ENCODE measurements at places on chromosomes 2 and 18.

GRCh38 chr18:26004832-26005231 lies 85.6 kb downstream of the SS18 start:
- no peak for DNase-seq

GRCh38 chr2:188931361-188931760 lies 42.8 kb upstream of the COL3A1 start:
- DNase-seq: no peak

GRCh38 chr2:5374762-5375161 lies 317.4 kb upstream of the SOX11 start:
- no peak for DNase-seq

DNA sequence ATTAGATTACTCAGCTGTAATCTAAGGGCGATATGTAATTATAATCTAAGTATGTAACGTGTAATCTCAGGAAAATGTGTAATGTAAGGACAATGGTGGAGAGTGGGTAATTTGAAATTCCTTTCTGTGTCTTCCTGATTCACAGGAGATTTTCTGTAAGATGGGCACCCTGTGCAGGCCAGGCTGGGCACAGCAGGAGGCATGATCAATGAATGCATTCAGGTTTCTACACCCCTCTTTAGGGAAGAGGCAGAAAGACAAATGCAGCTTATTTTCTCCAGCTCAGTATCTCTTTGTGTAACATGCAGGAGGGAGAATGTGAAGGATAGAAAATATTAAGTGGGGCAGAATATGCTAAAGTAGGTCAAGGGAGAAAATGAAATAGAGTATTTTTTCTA lies 320.1 kb downstream of the PIK3C3 start:
- DNase-seq: no peak

- no peak for DNase-seq
Observed at GRCh38 chr18:41999751-42000150, 44.7 kb downstream of the PIK3C3 start.

GRCh38 chr2:72991980-72992733 lies 74.8 kb downstream of the EMX1 start:
- DNase-seq: peak; percentile 17

GRCh38 chr2:100077456-100077855 lies 64.9 kb downstream of the AFF3 start:
- no peak for DNase-seq

- no peak for DNase-seq
Observed at GRCh38 chr2:131067465-131068125, 25.7 kb downstream of the FAM168B start.

- DNase-seq: no peak
Observed at GRCh38 chr2:233280114-233280693, 27.4 kb upstream of the SAG start.

DNA sequence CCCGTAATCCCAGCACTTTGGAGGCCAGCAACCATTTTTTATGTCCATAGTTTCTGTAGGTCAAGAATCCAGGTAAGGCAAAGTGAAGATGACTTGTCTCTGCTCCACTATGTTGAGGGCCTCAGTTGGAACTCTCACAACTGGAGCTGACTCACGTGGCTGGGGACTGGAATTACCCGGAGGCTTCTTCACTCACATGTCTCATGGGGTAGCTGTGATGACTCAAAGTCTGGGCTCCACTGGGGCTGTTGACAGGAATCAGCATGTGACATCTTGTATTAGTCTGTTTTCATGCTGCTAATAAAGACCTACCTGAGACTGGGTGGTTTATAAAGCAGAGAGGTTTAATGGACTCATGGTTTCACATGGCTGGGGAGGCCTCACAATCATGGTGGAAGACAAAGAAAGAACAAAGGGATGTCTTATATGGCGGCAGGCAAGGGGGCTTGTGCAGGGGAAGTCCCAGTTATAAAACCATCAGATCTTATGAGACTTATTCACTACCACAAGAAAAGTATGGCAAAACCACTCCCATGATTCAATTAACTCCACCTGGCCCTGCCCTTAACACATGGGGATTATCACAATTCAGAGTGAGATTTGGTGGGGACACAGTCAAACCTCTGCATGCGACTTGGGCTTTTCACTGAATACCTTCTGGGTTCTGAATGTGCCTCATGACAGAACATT lies 7.8 kb upstream of the PPP1R1C start:
- no peak for DNase-seq

DNA sequence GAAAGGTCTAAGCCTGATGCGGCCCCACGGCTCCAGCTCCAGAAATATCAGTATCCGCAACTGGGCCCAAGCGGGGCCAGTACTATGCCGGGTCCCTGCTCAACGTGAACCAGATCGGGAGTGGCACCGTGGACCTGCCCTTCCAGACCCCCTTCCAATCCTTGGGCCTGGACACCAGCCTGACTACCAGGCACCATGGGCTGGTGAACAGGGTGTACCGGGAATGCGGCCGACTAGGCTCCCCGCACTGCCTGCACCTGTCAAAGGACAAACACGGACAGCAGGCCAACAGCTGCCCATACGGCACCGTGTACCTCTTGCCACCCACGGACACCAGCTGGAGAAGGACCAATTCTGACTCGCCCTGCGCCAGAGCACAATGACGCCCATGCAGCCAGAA lies 1196.9 kb upstream of the CHAC2 start:
- DNase-seq: no peak

GRCh38 chr2:20638646-20639430 lies 12.1 kb downstream of the HS1BP3 start:
- no peak for DNase-seq

GRCh38 chr18:21759836-21760235 lies 19.2 kb downstream of the MIB1 start:
- no peak for DNase-seq

DNA sequence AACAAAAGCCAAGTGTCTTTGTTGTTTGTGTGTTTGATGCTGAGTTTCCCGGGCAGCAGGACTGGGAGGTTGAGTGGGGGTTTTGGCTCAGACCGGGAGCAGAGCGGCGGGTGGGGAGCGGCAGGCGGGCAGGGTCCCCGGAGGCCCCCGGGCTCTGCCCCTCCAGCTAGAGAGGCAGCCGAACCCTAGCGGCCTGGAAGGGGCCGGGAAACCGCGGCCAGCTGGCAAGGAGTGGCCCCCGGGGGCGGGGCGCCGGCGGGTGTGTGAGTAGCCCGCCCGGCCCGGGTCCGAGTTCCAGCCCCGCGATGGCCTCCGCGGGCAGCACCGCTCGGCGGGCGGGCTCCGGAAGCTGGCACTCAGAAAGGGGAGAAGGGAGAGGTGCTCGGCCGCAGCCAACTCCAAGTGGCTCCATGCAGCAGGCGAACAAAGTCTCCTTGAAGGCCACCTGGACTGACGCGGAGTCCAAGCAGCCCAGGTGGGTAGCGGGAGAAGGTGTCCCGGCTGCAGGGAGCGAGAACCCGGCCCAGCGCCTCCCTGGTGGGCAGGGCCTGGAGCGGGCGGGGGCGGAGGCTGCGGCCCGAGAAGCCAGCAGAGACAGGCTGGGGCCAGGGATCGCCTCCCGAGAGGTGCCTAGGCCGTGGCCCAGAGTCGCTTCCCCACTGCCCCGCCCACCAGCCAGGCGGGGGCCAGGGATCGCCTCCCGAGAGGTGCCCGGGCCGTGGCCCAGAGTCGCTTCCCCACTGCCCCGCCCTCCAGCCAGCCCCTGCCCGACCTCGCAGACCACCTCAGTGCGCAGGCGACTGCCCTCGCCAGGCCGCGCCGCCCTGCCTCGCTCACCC lies at the start of gene ANKRD53:
Gene ANKRD53, plus strand, starts transcription at position 290 of the 839 bp plus-strand sequence. Its CDS starts 16 bp downstream, at position 306.
- DNase-seq: peak; percentile 84

GRCh38 chr2:22843919-22844537 lies 541.0 kb upstream of the KLHL29 start:
- DNase-seq: no peak

DNA sequence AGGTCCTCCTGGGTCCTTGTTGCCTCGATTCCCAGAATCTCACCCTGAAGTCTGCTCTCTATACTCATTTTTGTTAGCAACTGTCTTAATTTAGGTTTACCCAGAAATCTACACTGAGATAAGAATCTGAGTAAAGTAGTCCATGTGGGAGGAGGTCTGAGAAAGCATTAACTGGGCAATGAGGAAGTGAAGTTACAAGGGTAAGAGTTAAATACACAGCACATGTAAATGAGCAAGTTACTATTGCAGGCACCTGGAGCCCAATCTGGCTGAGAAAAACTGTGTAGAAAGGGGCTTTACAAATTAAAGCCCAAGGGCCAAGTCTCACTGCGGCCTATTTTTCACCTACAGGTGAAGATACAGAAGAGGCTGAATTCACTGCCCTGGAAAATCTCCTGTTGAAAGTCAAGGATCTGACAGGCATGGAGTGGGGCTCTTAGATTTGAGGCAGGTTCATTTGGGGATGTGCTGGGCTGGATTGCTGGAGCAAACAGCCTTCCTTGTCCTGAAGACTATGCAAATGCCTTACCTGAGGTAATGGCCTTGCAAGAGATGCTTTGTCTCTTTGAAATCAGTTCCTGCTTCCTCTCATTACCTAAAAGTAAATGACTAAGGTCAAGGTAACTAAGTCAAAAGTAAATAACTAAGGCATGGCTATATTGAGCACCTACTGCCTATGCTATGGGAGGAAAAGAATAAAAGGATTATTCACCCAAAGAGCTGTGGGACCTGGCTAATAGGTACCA lies 84.4 kb upstream of the DYNAP start:
- no peak for DNase-seq

GRCh38 chr2:27717070-27717795 lies 53.5 kb downstream of the SLC4A1AP start:
- DNase-seq: no peak

DNA sequence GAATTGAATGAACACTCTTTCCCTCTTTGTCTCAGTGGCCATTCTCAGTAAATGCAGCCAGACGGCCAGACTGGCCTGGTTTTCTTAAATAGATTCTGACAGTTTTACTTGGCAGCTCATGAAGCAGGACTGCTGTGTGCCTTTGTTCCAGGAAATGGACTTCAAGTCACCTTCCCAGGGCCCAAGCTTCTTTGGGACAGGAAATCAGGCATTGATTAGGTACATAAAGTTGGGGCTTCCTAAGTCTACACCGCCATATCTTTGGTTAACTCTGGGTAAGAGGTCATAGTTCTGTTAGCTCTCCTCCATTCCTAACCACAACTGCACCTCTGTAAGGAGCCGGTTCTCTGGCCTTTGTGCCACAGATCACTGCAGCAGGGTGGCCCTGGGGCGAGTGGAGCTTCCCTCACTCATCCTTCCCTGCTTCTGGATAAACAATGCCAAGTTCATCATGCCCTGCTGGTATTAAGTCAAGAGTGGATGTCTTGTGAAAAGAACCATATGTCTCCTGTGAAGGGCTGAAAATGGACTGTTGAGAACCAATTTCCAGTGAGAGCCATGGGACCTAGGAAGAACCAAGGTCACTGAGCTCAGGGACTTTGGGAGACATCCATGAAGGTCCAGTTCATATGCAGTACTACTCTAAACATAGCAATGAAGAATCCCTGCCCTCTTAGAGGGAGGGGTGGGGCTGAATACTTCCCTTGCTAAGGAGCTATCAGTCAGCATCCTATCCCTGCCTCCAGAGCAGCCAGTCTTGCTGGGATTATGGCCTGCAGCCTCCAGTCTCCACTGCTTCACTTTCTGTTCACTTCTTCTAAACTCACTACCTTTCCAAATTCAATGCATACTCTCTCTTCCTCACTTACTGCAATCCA lies 122.6 kb upstream of the XPO1 start:
- DNase-seq: no peak

DNA sequence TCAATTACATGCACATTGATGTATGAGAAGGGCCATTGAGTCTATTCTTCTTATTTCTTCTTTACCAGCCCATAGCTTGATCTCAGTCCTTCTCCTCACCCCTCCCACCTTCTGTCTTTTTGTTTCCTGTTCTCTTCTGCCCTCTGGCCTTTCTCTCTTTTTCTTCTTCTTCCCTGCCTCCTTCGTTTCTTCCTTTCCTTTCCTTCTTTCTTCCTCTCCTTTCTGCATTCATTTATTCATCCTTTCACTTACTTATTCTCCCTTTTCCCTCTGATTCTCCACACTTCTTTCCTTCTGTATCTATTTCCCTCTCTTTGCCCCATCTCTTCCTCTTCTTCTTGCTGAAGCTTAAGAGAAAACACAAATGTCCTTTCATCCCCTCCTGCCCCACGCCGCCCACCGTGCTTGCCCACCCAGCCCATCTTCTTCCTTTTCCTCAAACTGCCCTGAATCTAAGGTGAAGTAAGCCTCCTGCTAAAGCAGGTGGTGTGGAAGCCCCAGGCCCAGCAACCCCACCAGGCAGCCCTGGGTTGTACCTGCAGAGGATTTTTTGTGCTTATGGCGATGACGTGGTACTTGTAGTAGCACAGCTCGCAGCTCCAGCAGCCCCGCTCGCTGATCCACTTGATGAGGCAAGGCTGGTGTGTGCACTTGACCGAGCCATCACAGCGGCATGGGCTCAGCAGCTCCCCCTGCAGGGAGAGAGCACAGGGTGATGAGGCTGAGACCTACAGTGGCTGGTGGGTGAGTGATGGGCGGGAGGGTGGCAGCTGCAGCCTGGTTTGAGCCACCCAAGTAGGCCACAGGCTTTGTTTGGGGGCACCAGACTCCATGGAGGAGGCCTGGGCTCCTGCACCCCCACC lies 89.0 kb downstream of the MARCHF4 start:
- DNase-seq: peak; percentile 95

DNA sequence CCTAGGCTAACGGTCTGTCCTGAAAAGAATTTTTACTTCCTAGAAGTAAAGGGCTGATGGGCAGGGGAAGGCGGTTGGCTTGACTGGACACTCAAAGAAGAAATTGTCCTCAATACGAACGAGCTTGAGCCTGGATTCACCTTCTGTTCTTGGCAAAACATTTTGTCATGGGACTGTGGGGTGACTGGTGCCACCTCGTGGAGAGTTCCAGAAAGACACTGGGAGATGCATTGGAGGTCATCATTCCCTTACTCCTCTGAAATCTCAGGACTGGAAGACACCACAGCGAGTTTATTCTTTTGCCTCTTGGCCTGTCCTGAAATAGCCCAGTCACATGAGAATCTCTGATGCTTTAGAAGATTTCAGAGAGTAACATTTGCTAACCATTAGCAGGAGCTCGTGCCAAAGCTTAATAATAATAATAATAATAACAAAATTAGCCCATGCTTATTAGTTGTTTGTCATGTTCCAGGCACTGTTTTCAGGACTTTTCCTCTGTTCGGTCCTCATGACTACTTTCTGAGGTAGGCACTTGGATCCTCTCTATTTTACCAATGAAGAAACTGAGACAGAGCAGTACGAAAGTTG lies 44.5 kb downstream of the TMEM182 start:
- DNase-seq: peak; percentile 74

- DNase-seq: no peak
Observed at GRCh38 chr2:112881217-112881985, 29.6 kb upstream of the IL37 start.

DNA sequence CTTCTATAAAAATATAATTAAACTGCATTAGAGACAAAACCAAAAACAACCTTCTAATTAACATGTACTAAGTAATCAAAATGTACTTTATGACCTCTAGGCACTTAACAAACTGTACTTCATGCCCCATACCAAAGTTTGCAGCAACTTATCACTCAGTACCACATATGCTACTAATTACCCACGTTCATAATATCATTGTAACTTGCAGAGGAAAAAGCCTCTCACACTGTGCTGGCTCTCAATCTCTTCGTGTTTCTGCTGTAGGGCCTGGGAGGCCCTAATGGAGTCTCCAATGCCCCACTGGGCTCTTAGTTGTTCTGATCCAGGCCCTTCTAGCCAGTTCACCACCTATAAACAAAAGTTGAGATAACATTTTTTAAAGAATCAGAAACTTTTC lies 82.1 kb upstream of the CCDC141 start:
- DNase-seq: no peak
